ENCODE measurements at places on chromosomes 5 and 9. TPM values are rescaled to one million over a fixed set of nuclear protein-coding genes. Genes with fewer than 3 reads are reported as not detected.

Gene F12
- 2.0 TPM for polyA plus RNA-seq

Gene PCDHGB2
- polyA plus RNA-seq, result 0.90 TPM

Gene FBLL1
- polyA plus RNA-seq, result 0.54 TPM

Gene TMEM215
- not detected for polyA plus RNA-seq
